ENCODE measurements at places on chromosomes 7 and 10.

DNA sequence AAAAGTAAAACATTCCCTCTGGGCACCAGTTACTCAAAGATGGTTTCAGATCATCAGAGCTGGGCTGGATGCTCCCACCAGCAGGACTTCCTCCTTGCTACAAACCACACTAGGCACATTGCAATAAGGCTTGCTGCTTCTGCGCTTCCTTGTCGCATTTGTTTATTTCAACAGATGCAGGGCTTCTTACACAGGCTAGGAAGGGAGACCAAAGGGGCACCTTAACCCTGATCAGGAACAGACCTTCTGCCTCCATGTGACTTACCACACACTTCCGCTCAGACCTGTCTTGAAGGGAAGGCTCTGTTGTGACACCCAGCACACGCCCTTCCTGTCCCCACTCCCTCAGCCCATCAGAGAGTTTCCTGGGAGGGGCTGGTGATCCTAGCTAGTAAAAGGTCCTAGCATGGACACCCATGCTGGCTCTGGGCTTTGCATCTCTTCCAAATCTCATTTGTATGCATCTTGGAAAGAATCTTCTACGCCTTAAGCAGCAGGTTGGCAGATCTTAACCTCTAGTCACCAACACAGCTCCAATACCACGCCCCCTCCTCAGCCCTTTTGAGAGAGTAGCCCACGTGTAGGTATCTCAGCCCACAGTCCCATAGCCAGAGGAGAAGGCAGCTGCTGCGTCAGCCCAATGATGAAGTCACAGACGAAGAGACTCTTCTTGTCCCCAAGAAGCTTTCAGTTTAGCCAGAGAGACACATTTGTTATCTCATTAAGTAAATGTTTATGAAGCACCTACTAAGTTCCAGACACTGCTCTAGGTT, 47.1 kb upstream of the SVIL start:
- peak; percentile 85 for DNase-seq

GRCh38 chr10:436911-437665, 252.4 kb downstream of the DIP2C start:
- DNase-seq, result no peak

GRCh38 chr7:13990984-13991790, 1.7 kb upstream of the ETV1 start:
- peak; percentile 64 for DNase-seq

- DNase-seq, result no peak
Observed at GRCh38 chr7:77797734-77798393, 370 bp downstream of the TMEM60 start.

DNA sequence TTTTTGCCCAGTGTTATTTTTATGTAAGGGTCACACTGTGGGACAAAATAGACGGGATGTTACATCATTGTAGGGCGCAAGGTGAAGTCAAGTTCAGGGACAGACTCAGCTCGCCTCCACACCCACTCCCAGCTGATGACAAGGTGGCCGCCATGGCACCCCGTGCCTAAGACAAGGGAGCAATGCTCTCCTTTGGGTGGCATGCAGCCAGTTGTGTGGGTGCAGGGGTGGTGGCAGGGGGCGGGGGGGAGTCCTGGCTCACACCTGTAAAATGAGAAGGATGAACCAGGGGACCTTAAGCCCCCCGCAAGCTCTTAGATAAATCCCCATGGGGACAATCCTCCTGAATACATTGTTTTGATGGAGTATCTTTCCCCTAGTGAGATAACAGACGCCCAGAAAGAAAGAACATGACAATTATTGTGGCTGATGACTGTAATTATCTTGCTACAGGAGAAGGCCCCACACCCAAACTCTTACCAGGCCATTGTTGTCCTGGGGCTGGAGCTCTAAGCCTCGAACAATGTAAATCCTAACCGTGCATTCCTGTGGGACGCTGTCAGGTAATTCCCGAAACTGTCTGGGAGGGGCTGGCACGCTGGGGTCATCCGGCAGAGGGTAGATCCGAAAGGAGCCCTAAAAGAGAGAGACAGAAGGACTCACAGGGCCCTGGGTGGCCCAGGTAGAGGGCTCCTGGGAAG, 148.7 kb downstream of the MYOF start:
- DNase-seq, result no peak

DNA sequence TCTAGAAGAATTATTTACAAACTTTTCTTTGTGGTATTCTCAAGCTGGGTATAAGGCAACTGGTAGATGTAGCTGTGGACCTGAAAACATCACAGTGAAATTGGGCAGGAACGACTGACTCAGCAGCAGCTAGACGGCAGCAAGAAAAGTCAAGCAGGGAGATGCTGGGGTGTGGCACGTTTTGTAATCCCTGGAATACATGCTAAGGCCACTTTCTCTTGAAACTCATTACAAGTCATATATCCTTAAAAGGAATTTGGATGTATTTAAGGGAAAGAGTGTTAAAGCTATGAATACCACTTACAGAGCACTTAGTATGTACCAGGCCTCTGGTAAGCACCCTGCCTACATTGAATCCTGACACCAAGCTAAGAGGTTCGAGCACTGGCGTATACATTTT, 17.4 kb downstream of the BEND7 start:
- DNase-seq, result no peak

DNA sequence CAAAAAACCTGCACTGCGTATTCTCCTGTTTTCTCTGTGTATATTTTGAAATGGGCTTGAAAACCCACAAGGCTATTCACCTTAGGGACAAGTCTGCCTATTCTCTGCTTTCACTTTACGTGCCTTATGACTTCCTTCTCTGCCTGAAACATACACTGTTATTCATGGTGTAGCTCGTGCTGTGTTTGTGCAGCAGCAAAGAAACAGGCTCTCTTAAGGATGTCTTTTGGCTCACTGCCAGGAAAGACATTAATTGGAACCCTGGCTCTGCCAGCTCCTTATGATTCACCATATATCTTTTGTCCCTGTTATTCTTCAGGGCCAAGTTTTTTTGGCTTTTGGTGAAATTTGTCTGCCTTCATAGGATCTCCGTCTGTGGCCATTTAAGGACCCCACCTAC, 92.4 kb downstream of the TMEM106B start:
- no peak for DNase-seq

GRCh38 chr10:123608047-123608446, 58.1 kb upstream of the GPR26 start:
- DNase-seq, result no peak

DNA sequence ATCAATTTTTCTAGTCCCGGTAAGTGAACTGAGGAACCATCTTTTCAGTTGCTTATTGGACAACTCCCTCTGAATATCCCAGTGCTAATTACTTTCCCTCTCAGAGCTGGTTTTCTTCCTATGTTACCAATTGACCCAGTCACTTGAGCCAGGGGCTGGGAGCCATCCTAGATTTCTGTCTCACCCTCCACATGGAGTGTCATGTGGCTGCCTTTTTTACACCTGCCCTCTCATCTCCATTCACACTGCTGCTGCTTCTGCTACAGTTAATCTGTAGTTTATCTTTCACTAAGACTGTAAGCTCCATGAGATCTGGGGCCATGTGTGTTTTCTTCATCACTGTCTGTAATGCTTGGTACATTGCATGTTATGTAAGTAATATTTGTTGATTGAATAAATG, 35.8 kb downstream of the VCL start:
- no peak for DNase-seq

DNA sequence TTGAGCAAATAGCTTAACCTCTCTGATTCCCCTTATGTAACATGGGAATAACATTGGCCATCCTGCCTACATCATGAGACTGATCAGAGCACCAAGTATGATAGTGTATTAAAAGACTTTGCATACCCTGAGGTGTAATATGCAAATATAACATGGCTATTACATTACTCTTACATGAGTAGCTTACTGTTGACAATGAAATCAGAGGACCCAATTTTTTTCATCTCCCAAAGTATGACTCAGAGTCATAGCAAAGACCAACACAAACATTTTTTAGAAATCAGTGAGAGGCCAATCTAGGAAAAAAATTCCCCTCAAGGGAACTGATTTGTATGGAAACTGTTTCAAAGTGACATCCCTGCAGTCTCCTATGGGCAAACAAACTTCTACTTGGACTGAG, 47.0 kb upstream of the TMEM140 start:
- DNase-seq, result peak; percentile 3

DNA sequence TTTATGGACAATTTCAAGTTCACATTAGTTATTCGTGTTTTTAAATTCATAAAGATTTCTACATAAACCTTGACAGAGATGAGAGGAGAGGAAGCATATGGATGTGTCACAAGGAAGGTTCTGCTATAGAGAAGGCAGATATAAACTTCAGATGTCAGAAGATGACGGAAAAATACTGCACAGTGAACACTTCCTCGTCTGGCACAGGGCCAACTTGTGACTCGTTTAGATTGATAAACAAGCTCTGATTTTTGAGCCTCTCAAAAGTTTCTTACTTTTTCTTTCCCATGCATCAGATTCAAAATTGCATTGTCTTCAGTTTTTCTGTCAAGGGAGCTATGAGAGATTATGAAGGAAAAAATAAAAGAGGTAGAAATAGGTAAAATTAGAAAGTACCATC, 156.4 kb upstream of the MINDY3 start:
- DNase-seq, result no peak

DNA sequence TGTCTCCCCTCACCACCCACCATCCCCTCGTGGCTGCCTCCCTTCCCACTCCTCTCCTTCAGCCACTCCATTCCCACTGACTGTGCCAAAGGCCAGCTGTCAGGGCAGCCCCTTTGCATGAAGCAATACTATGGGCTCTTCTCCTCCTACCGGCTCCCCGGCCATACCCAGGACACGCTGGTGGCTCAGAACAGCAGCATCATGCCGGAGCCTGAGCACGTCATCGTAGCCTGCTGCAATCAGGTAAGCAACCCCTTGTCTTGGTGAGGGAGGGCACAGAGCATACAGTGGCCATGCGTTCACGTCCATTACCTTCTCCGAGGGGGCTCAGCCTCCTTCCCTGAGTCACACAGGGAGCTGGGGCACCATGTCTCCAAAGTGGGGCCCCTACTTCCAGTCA, 11.6 kb downstream of the CHAT start:
- no peak for DNase-seq

DNA sequence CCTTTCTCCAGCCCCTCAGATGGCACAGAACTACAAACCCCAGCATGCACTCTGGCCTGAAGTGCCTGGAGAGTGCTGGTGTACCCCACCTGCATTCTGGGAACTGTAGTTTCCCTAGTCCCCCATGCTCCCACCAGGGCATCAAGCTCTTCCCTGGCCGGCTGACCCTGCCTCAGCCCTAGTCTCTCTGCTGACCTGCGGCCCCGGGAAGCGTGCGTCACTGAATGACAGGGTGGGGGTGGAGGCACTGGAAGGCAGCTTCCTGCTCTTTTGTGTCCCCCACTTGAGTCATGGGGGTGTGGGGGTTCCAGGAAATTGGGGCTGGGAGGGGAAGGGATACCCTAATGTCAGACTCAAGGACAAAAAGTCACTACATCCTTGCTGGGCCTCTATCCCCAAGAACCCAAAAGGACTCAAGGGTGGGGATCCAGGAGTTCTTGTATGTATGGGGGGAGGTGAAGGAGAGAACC, 2.1 kb downstream of the NOS3 start:
- DNase-seq, result no peak

- DNase-seq, result peak; percentile 57
Observed at GRCh38 chr10:28250782-28251181, 52.1 kb downstream of the MPP7 start.

- peak; percentile 56 for DNase-seq
Observed at GRCh38 chr7:131688738-131689661, 132.6 kb upstream of the PODXL start.

GRCh38 chr10:15455456-15455855, 84.4 kb upstream of the FAM171A1 start:
- DNase-seq, result no peak

DNA sequence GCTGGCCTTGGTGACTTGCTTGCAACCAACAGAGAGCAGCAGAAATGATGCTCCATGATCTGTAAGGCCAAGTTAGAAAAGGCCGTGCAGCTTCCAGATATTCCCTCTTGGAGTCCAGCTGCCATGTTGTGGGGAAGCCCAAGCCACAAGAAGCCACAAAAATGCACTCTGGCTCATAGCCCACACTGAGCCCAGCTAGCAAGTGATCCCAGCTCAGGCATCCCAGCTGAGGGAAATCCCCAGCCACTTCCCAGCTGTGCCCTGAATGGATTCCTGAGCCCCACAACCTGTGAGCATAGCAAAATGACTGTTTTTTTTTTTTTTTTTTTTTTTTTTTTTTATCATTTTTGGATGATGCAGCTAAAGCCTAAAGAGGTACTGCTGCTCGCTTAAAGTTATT, 11.1 kb upstream of the SDK1 start:
- DNase-seq, result no peak

- peak; percentile 69 for DNase-seq
Observed at GRCh38 chr7:102412548-102412947, 16.4 kb downstream of the PRKRIP1 start.

DNA sequence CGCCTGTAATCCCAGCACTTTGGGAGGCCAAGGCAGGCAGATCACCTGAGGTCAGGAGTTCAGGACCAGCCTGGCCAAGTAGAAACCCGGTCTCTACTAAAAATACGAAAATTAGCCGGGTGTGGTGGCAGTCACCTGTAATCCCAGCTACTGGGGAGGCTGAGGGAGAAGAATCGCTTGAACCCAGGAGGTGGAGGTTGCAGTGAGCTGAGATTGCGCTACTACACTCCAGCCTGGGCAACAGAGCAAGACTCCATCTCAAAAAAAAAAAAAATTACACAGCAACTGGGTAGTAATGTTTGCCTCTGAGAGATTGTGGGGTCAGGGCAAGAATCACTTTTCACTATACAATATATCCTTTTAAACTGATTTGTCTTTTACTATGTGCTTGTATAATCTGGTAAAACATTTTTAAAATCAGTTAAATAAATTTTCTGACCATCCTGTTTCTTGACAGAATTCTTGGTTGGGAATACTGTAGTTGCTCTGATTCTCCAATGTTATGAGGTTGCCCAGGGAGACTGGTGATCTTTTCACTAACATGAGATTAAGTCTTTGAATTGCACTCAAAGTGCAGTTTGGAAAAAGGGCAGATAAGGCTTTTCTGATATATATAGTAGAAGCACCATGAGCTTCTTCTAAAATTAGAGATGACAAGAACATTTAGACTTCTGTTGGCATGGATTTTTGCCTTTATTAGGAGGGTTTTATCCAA, 1.5 kb downstream of the ENTPD7 start:
- DNase-seq, result no peak

DNA sequence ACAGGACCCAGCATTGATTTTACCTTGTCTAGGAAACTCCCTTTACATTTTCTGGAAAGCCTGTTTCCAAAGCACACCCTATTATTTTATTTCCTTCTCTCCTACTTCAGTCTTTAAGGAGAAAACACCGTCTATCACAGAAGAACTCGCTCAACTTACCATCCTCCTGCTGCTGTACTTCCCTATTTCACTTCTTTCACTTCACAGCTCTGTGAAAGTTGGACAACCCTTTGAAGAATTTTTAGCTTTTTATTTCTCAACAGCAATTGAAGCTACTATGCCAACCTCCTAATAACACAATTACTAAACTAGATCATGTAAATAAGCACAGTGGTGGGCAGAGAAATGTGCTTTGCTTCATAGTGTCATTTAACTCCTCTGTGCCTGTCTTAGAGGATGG, 166.5 kb downstream of the TFEC start:
- DNase-seq, result peak; percentile 30

DNA sequence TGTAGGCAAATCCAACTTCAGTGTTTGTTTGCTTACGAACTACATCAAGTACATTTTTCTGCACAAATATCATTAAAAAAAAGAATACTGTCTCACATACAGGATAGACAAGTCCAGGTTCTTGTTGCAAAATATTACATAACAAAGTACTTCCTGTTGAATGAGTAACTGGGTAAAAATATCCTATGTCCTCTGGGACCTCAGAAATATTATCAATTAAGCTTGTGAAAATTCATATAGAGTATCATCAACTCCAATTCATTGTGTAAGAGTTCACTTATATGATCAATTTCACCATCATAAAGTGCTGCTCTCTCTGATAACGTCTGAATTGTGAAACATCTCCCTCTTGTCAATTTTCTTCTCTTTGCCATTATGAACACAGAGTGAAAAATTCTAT, 22.6 kb downstream of the HERC4 start:
- no peak for DNase-seq
